ENCODE measurements at places on chromosomes 1 and 21. TPM values are rescaled to one million over a fixed set of nuclear protein-coding genes. Genes with fewer than 3 reads are reported as not detected.

RASSF5 gene
- total RNA-seq, result 10.0 TPM

GUCA2B gene
- total RNA-seq, result not detected

NBPF6 gene
- not detected for total RNA-seq

KRTAP12-2 gene
- not detected for total RNA-seq

DPYD gene
- total RNA-seq, result 58.1 TPM

- DNase-seq, result no peak
Measured at GRCh38 chr1:203296460-203297073, 8.8 kb upstream of the BTG2 start.

DNA sequence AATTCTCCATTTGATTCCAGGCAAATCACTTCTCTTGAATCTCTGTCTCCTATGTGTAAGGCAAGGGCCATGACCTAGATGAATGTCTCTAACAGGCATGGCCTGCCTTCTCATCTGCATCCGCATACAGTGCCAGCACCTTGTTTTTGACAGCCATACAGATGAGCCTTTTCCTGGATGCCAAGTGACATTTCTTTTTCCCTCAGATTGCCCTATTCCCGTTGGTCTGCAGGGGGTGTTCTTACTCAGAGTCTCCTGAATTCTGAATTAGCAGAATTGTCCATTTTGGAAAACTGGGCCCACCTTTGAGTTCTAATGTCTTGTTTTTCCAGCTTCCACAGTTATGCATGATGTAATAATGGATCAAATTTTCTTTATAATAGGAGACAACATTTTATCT is 88.0 kb upstream of the ADAR start:
- no peak for DNase-seq

GRCh38 chr1:184181044-184181443 is 129.5 kb downstream of the TSEN15 start:
- no peak for DNase-seq

- DNase-seq, result no peak
Measured at GRCh38 chr1:84959294-84959693, 37.6 kb downstream of the MCOLN2 start.

GRCh38 chr1:38261574-38261973 is 215.0 kb upstream of the POU3F1 start:
- no peak for DNase-seq

- DNase-seq, result peak; percentile 71
Measured at GRCh38 chr1:180178511-180179161, 24.0 kb downstream of the QSOX1 start.

DNA sequence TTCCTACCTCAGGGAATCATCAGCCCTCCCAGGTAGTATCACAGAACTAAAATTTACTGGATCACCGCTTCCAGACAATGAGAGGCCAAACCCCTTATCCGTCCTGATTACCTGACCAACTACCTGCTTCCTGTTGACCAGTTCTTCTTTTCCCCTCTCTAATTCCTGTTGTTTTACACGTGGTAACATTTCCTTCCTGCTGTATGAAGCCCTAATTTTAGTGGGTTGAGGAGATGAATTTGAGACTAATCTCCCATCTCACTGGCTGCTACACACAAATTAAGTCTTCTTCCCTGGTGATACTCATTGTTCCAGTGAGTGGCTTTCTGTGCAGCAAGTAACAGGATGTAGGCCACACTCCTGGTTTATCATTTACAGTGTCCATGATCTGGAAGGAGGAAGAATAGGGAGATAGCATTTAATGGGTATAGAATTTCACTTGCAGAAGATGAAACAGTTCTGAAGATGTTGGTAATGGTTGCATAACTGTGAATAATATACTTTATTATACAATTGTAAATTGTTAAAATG is 2112.9 kb downstream of the NCAM2 start:
- DNase-seq, result no peak

GRCh38 chr1:214934045-214934444 is 148.5 kb upstream of the KCNK2 start:
- no peak for DNase-seq

DNA sequence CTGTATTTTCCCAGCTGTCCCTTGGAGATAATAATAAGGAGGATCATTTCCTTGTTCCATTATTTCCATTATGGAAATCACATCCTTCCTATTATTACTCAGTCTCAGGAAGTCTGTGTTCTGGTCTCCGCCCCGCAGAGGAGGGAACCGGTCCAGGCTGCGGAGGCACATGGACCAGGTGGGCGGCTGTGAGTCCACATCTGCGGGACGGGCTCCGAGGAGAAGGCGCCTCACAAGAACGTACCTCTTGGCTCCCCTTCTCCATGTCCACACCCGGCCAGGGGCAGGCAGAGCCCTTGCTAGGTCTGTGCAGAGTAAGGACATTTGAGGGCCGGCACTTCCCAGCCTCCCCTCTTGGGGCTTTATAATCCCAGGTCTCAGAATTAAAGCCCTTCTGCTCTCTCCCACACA is 14.6 kb downstream of the RAB7B start:
- DNase-seq, result no peak

DNA sequence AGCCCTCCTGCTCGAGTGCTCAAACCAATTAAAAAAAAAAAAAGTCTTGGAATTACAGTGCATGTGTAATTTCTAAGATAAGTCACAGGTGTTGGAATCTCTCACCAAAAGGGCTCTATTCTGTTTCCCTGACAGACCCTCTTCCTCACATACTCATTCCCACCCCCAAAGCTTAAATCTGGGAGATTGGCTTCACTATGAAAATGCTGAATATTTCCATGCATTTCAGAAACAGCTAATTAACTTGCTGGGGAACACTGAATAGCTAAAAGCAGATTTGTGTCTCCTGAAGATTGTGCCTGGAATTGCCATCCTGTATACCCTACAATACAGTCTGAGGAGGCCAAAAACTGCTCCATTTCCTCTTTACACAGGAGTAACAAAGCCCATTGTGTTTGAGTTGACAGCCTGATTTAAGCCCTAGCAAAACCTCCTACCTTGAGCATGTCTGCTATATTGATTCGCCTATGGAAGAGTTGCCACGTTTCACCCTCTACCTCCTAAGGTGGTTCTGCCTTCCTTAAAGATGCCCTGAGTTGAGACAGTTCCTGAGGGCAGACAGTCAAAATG is 1.4 kb upstream of the PIK3R3 start:
- DNase-seq, result no peak

DNA sequence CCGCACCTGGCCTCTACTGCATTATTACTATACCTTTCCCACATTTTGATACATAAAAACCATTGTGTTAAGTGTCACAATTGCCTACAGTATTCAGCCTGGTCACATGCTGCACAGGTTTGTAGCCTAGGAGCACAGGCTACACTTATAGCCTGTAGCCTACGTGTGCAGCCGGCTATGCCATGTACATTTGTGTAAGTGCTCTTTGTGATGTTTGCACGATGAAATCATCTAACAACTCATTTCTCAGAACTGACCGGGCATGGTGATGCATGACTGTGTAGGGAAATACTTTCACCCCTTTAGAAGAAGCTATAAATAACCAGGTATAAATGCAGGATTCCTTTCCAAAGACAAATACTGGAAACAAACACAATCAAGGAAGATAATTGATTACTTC is 12.1 kb downstream of the ERG start:
- no peak for DNase-seq

DNA sequence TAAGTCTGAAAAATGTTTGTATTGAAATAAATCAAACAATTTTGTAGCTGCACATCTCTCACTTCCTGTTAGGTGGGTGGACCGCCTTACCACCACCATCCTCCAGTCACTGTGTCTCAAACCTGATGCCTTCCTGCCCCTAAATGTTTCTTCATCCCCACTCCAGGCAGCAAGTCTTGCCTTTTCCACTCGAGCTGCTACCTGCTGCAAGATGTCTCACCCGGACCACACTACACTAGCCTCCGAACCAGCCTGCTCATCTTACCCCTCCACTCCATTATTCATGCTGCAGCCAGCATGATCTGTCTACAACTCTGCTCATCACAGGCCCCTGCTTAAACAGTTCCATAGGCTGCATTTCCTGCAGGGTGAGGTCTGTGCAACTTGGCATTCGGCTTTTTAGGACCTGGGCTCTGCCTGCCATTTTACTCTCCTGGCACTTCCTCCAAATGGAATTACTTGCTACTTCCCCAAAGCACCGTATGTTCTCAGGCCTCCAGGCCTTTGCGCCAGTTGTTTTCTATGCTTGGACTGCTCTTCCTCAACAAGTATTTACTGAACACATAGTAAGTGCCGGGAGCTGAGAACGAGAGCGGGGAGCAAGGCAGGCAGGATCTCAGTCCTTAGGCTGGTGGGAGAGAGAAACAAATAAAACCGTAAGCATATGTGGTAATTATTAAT is 5.2 kb upstream of the SF3A3 start:
- no peak for DNase-seq

DNA sequence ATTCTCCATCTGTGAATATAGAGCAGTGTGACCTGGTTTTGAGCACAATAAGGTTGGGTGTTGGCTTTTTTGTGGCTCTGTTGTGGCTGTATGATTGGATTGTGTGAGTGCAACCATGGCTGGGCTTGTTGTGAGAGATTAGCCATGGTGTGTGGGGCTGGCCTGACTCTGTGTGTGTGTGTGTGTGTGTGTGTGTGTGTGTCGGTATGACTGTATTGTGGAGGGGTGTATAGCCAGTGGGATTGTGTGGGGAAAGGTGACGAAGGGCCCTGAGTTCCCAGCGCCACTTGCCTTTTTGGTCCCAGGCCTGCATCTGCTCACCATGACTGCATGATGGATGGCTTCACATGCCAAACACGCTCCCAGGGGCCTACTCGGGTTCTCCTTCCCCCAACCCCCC is 5.9 kb upstream of the SLC6A9 start:
- no peak for DNase-seq

DNA sequence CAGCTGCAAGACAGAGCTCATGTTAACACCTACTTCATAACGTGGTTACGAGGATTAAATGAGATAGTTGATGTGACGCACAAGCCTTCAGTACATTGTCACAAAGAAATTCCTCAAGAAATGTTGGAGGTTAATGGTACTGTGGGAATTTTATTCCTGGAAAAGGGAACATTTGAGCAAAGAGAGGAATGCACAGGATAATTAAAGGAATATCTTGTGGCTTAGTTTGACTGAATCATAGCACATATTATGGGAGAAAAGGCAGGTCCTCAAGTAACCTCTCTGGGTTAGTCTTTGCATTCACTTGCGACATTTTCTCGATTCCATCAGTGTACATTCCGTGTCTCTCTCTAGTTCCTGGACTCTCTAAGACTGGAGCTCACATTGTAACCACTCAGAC is 300.2 kb upstream of the DUSP10 start:
- DNase-seq, result no peak

DNA sequence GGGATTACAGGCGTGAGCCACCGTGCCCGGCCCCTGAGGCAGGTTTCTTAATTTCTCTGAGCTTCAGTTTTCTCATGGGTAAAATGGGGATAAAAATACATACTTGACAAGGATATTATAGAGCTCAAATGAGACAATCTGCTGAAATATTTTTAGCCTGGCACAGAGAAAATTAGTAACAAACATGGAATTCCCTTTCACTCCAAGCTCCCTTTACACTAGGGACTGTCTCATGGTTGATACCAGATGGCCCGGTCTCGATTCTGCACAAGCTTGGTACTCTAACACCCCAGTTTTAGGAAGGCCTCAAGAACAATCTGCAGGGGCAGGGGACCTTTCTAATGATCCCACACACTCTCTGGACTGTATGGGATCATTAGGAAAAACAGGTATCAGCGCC is 671.7 kb downstream of the SMYD3 start:
- DNase-seq, result no peak

DNA sequence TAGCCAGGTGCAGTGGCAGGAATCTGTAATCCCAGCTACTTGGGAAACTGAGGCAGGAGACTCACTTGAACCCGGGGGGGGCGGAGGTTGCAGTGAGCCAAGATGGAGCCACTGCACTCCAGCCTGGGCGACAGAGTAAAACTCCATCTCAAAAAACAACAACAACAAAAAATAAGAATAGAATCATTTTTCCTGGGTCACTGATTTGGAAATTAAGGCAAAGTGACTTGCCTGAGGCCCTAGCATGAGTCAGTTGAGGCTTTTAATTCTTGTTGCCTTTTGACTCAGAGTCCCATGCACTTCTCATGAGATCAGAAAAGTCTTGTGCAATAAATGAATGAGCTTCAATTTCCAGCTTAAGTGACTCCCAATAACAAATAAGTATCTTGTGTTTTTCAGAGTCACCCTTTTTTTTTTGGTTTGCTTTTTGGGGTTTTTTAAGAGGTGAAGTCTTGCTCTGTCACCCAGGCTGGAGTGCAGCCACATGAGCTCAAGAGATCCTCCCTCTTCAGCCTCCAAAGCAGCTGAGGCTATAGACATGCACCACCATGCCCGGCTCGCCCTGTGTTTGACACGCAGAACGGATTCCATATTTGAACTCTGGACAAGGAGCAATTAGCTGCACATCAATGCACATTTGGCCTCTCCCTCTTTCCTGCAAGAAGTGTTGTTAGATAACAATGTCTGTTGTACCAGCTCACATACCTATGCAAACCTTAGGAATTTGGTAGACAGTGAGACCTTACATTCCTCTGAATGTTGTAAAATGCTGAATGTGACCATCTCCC is 3.4 kb upstream of the PLEKHM2 start:
- no peak for DNase-seq

DNA sequence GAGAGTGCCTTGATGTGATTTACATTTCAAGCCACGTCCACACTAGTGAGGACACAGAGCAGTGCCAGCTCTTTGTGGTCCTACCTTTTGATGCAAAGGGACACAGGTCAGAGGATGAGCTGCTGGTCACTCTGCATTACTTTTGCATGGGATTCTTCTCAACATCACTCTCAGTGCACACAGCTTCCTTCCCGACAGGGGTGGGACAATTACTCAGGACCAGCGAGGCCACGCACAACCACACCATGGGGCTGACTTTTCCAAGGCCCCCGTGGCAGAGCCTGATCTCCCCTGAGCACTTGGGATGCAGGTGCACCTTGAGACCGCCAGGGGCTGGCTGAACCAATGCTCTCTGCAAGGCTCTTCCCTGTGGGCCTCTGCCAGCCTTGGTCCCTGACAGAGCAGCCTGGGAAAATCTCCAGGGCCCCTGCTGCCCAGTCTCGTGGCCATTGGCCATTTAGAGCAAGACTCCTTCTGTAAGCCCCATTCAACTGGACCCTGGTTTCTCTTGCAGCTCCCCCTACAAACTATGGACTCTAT is 13.2 kb upstream of the PRAMEF12 start:
- no peak for DNase-seq

- DNase-seq, result no peak
Measured at GRCh38 chr1:37034121-37035013, at the start of gene GRIK3. Gene GRIK3 (minus strand): TSS chr1:37034515. CDS start chr1:37034108, 407 bp downstream.

DNA sequence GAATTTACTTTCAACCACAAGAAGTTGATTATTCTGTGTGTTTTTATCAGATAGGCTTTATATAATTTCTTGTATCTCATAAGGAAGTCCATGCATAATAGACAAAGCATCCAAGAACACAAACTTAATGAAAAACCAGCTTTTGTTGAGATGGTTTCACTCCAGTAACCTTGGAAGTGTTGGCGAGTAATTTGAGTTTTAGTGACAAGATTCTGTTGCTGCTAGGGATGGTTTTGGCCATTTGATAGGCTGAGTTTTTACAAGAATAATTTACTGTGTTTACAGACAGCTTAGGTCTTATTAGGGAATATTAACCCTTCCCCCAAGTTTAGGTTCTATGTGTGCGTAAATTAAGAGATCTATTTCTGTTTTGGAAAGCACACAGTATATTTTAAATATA is 513.6 kb downstream of the USP25 start:
- DNase-seq, result no peak

Data from omental fat pad (tissue), 4 donors.